ENCODE measurements at places on chromosomes 6 and 20.

- DNase-seq, result no peak
Observed at GRCh38 chr6:31350196-31351032, 6.6 kb downstream of the HLA-B start.

DNA sequence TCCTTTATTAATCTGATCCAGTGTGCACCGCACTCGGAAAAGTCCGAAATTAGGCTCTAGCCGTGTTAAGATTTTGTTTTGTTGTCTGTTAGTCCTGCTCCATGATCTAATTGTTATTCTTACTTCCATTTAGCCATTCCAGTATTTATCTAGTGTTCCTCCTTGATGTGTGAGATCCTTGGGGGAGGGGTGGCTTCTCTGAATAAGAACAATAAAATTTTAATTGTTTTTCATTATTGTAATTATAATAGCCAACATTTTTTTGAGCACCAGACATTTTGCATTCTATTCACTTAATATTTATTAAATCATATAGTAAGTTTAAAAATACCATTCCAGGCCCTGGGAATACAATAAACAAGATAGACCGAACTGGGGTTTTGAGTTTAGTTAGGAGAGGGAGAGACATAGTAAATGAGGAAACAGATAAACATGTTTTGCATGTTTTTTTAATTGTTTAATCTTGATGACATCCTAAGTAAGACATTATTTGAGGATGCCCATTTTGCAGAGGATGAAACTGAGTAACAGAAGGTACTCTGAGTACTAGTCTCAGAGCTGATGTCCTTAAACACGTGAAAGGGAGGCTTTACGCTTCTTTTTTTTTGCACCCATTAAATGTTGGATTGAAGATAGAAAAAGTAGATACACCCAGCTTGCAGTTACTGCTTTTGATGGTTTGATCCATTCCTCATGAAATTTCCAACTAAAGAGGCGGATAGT, 1.2 kb downstream of the CBFA2T2 start:
- DNase-seq, result no peak

- no peak for DNase-seq
Observed at GRCh38 chr20:37295595-37295994, 6.1 kb downstream of the MANBAL start.

DNA sequence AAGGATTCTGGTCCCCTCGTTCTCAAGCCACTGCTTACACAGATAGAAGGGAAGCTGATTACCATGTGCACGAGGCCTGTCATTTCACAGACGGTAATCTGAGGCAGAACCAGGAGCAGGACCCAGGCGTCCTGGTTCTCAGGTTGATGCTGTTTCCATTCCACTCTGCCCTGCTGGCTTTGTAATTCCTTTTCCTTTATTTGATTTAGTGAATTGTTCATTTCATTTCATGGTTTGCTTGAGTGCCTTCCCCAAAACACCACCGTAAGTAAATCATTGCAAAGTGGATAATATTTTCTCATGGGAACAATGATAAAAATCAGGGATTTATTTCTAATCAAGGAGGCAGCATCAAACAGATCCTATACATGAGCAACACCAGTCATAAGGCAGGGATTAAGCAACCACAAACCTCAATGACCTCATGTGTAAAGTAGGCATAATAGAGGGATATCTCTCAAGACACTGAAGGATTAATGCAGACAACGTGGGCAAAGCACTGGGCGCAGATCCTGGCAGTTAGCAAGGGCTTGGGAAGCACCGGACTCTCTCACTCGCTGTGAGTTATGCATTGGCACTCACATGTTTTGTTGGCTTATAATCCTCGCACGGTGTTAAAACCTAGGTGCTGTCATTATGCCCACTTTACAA, 229.5 kb upstream of the FOXQ1 start:
- DNase-seq, result no peak

DNA sequence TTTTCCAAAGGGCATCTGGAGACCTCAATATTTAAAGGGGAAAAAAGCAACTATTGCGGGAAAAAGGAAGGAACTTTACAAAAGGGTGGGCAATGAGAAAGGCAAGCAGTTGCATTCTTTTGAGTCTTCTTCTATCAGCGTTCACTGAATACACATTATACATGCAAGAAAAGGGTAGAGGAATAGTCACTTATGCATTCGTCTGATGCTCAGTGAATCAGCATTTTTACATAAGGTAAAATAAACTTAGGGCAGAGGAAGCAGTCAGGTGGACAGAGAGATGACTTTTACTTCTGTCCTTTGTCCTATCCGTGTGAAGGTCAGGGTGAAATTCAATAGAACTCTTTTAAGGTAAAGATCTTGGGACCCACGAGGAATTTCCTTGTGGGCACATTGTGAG, 49.3 kb downstream of the PRND start:
- DNase-seq, result no peak
